ENCODE measurements at places on chromosomes 12 and 14.

DNA sequence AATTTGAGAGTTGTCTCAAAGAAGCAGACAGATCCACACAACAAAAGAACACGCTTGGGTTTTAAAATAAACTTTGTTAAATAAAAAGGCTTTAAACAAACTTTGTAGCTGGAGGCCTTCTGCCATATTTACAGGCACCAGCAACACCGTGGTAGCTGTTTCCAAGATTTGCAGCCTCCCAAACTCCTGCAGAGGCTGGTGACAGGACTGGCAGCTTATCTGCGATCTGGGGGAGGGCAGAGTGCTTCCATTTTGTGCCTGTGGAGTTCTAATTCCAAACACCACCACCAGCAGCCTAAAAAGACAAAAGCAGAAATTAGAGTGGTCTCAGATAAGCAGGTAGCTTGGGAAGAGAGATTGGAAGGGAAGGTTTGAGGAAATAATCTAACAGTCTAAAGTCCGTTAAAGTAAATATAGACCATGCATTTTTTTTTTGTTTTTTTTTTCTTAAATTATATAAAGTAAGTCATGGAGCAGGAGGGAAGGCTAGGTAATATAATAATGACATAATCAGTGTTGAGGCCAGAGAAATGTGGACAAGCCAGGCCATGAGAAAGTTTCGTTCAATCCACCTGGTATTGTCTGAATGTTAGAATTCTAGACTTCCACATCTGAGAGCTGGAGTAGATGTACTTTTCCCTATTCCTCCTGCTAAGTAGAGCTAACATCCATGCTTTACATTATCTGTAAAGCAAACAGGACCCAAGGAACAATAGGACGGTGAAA, 69.6 kb upstream of the TMEM132D start:
- DNase-seq, result no peak

GRCh38 chr14:94600148-94600545, 12.0 kb upstream of the SERPINA3 start:
- DNase-seq, result no peak

- DNase-seq, result peak; percentile 52
Measured at GRCh38 chr12:3896801-3897351, 23.7 kb upstream of the PARP11 start.

GRCh38 chr14:105739331-105740102, 213.1 kb downstream of the TMEM121 start:
- no peak for DNase-seq

GRCh38 chr12:68963856-68964745, 31.1 kb upstream of the CPM start:
- no peak for DNase-seq

- no peak for DNase-seq
Measured at GRCh38 chr14:104421892-104422828, 157.4 kb upstream of the C14orf180 start.

DNA sequence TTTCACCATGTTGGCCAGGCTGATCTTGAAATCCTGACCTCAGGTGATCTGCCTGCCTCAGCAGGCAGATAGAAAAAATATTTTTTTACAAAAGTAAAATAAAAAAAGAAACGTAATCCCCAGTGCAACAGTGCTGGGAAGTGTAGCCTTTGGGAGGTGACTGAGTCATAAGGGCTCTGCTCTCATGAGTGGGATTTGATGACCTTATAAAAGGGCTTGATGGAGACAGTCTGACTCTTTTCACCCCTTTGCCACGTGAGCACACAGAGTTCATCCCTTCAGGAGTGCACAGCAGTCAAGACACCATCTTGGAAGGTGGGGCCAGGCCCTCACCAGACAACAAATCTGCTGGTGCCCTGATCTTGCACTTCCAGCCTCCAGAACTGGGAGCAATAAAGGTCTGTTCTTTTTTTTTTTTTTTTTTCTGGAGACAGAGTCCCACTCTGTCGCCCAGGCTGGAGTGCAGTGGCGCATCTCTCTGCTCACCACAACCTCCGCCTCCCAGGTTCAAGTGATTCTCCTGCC, 24.7 kb upstream of the DYNC1H1 start:
- no peak for DNase-seq

DNA sequence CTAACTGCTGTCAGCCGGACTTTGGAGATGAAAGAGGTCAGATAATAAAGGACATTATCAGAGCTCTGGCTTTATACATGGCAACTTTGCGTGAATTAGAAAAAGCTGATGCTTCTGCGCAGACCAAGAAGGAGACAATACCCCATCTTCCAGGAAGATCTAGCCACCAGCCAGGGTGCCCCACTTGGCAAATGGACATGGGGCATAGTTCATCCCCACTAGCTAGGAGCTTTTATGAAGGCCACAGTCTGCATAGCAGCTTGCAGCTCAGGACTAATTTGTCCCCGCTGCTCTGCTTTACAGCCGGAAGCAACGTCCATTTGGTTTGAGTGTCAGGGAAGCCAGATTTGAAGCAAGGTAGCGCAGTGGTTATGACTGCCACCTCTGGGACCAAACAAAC, 101.0 kb downstream of the TMEM132C start:
- DNase-seq, result no peak

DNA sequence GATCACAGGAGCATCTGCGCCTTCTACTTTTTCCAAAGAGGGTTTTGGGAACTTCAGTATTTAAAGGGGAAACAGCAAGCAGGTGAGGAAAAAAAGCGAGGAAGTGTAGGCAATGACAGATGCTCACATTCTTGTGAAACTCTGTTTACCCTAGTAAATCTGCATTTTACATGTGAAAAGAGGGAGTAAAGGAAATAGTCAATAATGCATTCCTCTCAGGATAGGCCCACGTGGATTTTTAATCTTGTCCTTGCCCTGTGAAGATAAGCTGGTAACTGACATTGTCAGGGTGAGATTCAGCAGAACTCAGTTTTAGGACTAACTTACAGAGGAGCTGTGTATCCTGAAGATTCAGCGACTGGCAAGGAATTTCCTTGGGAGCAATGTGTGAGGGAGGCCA, 1119.2 kb upstream of the TMEM132C start:
- no peak for DNase-seq

- peak; percentile 81 for DNase-seq
Measured at GRCh38 chr12:110937104-110937641, 16.8 kb upstream of the MYL2 start.

DNA sequence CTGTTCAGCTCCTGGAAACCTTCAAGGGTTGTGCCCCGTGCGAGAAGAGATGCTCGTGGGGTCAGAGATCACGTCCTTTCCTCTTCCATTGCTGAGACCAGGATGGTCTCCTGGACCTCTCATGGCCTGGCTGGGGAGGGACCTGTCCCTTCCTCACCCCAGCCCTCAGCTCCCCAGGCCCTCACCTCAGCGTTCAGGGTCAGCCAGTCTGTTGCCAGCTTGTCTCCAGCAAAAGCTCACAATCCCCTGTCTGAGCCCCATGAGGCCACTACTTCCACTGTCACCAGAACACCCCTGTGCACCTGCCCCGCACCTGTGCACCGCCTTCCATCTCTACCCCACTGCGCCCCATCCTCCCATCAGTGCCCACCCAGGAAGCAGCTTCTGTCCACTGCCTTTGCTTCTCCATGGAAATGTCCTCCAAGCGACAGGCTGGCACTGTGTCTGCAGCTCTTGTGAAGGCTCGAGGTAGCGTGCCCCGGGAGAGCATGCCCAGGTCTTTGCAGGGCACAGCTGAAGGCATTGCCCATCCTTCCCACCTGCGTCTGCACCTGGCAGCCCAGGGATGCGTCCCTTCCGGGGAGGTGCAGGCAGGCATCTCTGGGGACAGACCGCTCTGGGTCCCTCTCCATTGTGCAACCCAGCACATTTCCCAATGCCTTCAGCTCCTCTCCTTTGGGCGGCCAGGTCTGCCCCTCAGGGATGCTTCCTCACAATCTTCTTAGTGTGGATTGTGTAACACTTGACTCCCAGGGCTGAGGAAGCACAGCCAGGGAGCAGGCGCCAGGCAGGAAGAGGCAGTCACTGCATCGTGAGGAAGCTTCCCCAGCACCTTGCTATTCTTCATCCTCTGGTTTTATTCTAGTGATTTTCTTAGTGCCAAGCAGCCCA, 179.6 kb downstream of the ADGRD1 start:
- DNase-seq, result no peak

DNA sequence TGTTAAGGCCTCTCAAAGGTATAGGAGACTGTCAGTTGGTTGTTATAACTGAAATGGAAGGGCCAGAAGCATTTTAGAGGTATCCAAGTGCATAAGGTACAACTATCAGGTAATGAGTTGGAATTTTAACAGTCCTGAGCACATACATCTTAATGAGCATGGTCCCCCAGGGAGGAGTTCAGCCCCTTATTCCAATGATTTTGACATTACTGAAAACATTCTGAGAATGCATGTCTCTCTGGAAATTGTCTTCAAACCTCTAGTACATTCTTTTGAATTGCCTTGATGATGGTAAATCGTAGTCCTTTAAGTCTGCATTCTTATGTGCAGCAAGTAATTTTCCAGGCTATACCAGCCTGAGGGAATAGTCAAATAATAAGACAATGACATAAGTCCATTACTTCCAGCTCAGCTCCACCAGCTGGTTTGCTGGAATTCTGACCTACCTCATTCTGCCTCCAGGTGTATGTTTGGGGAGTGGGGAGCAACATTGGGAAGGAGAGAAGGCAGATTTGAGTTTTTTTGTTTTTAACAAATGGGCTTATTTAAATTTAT, 239.2 kb downstream of the MSRB3 start:
- DNase-seq, result no peak

GRCh38 chr12:20011200-20011599, 357.1 kb upstream of the PDE3A start:
- no peak for DNase-seq
